HFF-Myc (cell line): ENCODE measurements at places on chromosomes 4 and X.

DNA sequence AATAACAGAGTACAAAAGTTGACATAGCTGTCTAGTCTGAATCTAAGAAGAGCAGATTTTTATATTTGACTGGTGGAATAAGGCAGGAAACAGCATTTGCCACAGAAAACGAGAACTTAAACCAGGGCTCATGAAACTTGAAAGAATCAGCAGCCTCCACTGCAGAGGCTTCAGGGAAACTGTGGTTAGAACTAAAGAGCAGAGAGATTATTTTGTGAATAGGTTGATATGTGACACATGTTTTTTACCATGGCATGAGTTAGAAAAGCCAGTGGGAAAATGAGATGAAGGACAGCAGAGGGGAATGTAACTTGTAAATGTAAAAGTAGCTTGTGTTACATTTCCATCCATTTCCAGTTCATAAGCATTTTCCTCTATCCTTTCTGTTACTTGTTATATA lies 63.7 kb upstream of the CAMK2D start:
- no peak for DNase-seq

DNA sequence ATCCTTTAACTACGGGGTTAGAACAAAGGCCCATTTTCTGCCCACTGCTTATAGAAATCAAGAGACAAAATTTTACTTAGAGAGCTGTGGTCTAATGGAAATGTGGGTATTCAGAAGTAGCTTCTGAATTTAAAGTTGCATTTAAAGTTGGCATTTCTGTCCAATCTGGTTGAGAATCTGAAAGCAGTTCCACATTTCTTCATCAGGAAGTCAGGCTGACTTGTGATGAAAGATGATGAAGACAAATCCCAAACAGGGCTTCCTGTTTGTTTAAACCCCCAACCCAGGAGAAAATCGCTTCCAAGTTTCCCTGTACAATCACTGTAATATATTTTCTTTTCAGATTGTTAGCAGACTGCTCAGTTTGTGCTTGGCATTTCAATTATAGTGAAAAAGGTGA lies 345.3 kb downstream of the SPRY1 start:
- no peak for DNase-seq

DNA sequence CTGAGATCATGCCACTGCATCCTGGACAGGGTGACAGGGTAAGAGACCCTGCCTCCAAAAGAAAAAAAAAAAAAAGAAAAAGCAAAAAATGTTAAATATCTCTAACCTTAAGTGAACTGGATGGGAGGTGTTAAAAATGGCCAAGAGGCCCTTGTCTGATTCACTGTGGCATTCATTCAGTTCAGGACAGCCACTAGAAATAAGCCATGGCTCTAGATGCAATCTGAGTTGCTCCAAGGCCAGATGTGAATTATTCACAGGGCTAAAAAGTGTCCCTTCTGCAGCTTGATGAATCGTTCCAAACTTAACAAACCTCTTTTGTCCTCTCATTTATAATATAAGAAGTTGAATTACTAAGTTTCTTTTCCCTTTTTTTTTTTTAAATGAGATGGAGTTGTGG lies 63.7 kb upstream of the FBXW7 start:
- no peak for DNase-seq

DNA sequence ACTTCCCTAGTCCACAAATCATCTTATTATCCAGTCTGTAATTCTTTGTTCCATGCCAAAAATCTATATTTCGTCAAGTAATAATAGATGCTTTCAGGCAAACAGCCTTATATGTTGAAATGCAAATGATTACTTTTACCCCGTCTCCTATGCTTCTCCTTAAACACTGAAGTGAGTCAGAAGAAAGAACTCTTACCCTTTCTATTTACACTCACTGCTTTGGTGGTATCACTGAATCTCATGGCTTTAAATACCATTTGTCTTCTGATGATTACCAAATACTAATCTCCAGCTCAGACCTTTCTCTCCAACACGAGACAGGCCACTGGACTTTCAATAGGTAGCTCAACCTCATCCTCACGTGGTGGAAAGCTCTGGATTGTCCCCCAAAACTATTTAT lies 558.1 kb downstream of the IL1RAPL1 start:
- DNase-seq: no peak

DNA sequence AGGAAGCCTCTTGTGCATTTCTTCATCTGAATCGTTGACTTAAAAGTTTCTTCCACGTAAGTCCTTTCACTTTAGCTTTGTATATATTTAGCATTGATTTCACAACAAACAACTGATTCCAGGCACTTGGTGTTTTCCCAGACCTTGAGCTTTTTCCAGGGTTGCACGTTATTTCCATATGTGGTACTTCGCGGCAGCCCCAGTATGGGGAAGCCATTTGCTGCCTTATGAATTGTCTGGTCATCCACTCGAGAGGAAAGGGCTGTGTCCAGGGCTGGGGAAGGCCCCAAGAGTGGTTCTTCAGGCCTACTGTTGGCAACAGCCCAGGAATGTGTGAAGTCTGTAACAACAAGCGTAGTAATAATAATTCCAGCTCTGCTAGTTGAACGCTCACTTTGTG lies 2.8 kb upstream of the TLR8 start:
- DNase-seq: peak; percentile 29

- no peak for DNase-seq
Measured at GRCh38 chr4:143184217-143184502, 557 bp upstream of the USP38 start.

GRCh38 chrX:87873347-87873941 lies 355.8 kb downstream of the KLHL4 start:
- DNase-seq: no peak

GRCh38 chr4:38954727-38955126 lies 77.5 kb downstream of the TMEM156 start:
- DNase-seq: no peak

GRCh38 chr4:176791591-176792325 lies 964 bp downstream of the VEGFC start:
- no peak for DNase-seq

GRCh38 chr4:38523054-38523453 lies 140.9 kb upstream of the KLF3 start:
- no peak for DNase-seq

DNA sequence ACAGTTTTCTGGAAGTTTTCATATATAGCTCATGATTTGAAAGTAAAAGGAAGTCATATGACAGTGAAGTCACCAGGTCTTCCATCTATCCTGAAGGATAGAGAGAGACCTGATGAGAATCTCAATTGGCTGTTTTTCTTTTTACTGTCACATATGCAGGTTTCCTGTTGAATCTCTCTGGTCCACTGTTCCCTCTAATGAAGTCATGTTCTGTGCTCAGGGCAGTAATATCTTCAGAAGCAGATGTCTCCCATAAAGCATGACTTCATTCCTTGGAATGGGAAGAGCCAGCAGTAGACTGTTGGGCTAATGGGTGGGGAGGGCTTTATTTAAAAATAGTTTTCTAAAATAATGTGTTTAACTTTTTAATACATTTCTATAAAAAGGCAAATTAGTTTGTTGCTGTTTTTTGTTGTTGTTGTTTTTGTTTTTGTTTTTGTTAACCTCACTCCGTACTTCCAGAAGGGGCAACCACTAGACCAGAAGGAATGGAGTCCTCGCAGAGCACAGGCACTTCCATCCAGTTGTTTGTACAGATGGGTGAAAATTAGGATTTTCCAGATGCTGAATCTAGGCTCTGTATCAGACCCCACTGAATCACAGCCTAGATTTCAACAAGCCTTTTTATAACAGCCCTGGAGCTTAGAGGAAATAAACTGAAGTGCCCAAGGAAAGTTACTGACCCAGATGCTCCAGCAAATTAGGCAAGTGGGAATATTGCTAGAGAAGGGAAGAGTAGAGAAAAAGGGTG lies 54.2 kb downstream of the AWAT2 start:
- DNase-seq: no peak
